ENCODE measurements at places on chromosomes 11 and 22.
A peak's percentile ranks its signal among the peaks of the same experiment; 100 is the strongest.

DNA sequence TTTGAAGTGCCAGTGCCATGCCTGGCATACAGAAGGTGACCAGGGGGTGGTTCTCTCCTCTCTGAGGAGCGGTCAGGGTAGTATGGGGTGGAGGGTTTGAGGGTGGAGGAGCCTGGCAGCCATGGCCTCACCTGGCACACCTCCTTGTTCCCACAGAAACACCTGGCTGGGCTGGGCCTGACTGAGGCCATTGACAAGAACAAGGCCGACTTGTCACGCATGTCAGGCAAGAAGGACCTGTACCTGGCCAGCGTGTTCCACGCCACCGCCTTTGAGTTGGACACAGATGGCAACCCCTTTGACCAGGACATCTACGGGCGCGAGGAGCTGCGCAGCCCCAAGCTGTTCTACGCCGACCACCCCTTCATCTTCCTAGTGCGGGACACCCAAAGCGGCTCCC lies 9.6 kb downstream of the SERPINH1 start:
- no peak for DNase-seq

GRCh38 chr11:18229501-18229900 lies 7.1 kb downstream of the SAA4 start:
- DNase-seq = no peak

DNA sequence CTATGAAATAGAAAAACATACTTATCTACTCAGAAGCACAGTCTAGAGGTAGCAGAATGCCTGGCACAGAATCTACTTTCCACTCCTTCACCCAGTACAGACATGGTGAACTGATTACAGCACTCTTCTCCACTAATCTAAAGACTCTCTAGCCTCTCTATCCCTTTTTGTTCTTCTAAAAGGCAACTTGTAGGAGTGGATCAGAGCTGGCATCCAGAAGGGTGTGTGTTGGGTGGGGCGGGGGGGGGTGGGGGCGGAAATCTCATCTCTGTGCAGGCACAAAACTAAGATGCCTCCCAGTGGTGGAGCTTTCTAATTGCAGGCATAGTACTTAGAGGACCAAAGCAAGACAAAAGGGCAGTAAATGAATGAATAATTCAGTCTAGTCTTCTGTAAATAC lies 11.5 kb upstream of the EMID1 start:
- no peak for DNase-seq

DNA sequence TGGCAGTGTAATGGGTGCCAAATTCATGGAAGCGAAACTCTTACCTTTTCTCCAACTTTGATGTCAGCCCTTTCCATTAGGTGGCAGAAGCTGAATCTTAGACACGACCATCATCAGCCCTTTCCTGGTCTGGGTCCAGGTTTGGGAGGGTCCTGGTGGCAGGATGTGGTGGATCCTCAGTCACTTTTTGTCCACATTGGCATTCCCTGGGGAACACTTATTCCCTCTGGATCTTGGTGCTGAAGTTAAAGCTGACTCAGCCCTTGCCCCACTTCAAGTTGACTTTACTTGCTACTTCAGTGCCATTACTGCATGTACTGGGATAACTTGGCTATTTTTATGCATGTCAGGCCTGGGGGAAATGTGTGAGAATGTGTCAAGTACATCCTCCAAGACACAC lies 16.6 kb upstream of the NTM start:
- DNase-seq = no peak

GRCh38 chr11:9858218-9858617 lies 194.3 kb downstream of the SWAP70 start:
- no peak for DNase-seq

- DNase-seq = no peak
Observed at GRCh38 chr11:30312243-30312642, 10.7 kb upstream of the ARL14EP start.

- DNase-seq = no peak
Observed at GRCh38 chr11:12936200-12936599, 72.9 kb upstream of the RASSF10 start.

- DNase-seq = no peak
Observed at GRCh38 chr22:39534092-39534506, 1.6 kb upstream of the RPS19BP1 start.

GRCh38 chr22:36776722-36777121 lies 803 bp upstream of the IFT27 start:
- no peak for DNase-seq

DNA sequence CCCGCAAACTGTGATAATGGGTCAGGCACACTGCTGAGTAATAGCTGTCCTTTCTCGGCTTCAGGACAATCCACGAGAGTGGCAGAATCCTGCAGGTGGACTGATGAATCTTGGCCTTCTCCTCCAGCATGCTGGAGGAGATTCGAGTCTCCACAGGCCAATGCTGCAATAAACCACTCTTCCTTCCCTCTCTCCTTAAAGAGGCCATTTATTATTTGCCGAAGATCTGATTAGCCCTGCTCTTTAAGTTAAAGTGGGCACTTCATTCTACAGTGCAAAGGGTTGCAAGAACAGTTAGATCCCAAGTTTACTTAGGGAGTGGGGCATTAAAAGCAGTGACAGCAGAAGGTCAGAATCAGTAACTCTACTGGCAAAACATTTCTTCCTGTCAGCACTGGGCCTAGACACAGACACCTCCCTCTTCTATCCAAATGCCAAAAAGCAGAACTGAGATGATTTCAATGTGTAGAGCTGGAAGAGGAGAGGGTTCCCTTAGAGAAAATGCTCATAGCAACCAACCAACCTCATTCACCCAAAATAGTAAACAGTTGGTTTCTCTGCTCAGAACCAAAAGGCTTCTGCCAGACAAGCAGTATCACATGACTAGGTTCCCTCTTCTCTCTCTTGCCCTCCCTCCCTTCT lies 121.7 kb downstream of the SGSM3 start:
- DNase-seq = no peak

GRCh38 chr11:45374653-45375059 lies 88.5 kb upstream of the SYT13 start:
- DNase-seq = no peak

DNA sequence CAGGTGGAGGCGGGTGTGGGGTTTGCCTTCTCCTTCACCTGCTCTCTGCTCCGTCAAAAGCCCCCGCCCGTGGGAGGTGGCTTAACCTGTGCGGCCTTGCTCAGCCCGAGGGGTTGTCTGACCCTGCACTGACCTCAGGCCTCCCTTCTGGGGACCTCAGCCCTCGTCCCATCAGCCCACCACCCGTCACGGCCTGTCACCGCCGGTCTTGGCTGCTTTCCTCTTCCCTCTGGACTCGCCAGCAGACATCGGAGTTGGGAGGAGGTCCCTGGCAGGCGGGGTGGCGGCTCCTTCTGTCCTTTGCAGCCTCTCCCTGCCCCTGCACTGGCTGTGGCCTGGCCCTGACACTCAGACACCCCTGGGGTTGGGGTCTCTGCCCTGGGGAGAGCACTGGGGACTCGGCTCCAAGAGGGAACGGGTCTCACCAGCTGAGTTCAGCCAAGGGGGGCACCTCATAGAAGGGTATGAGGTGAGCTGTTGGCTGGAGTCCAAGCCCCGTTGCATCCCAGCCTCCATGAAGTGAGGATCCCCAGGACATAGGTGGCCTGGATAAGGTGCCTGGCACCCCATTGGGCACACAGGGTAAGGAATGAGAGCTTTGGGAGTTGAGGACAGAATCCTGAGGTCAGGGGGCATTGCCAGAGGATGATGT lies 999.6 kb downstream of the BRD1 start:
- no peak for DNase-seq

GRCh38 chr22:48379371-48379770 lies 1448.3 kb downstream of the BRD1 start:
- DNase-seq = no peak

DNA sequence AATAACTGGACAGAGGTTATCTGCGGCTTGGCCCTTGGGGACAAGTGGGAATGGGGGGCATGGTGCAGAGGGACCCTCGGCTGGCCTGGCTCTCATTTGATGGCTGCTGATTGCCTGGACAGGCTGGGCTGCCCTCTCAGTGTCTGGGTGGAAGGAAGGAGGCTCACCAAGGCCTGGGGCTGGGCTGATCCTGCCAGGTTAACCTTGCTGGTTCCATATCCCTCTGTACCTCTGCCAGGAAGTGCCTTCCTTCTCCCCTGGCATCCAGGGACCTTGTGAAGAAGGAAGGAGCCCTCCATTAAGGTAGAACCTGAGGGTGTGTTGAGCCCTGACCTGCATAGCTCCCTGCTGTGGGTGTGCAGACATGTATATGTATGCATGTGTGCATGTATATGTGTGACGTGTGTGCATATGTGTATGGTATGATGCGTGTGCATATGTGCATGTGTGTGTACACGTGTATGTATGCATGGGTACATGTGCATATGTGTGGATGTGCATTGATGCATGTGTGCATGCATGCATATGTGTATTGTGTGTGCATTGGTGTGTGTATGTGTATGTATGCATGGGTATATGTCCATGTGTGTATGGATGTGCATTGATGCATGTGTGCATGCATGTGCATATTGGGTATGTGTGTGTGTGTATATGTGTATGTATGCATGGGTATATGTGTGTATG lies 433.9 kb downstream of the TBC1D22A start:
- no peak for DNase-seq

DNA sequence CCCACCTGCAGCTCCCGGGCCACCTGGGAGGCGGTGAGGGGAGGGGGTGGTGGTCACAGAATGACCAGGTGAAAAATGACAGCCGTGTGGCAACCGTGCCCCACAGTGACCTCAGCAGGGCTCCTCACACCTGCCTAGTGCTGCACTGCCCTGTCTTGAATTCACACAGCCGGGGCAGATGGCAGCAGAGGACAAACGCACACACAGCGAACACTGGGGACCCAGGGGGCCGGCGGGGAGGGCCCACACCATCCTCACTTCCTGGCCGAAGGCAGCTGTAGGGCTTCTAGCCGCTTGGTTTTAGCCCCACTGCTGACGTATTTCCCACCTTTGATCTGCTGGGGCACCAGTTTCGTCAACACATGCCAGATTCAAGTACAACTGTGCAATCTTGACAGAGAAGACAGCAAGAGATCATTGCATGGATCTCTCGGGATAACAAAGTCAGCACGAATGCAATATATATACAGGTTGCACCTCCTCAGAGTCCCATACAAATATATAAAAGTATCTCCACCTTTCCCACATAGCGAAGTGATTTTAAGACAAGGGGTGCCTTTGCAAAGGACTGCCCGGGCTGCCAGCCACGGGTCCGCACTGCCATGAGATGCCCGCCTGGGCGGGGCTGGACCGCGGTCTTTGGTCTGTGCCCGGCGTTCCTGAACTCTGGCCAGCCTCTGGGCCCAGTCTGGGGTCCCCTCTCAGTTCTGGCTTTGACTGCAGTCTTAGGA lies 26.9 kb downstream of the TRMU start:
- no peak for DNase-seq

DNA sequence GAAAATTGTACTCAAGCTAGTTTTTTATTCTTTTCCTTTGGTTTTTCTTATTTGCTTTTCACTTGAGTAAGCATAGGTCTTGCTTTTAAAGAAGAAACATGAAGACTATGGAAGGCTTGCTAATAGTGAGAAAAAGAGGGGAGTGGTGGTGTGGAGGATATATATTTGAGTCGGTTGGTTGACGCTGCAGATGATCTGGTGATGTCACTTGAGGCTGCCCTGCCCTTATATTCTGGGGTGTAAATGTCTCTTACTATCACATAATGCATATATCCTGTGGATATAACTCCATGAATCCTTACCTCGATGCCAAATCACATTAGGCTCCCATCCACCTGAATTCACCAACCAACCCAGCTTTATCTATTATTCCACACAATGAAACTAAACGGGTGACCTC lies 2.9 kb downstream of the GRIA4 start:
- no peak for DNase-seq

GRCh38 chr11:57499413-57499982 lies 16.0 kb downstream of the SLC43A1 start:
- peak; percentile 87 for DNase-seq

DNA sequence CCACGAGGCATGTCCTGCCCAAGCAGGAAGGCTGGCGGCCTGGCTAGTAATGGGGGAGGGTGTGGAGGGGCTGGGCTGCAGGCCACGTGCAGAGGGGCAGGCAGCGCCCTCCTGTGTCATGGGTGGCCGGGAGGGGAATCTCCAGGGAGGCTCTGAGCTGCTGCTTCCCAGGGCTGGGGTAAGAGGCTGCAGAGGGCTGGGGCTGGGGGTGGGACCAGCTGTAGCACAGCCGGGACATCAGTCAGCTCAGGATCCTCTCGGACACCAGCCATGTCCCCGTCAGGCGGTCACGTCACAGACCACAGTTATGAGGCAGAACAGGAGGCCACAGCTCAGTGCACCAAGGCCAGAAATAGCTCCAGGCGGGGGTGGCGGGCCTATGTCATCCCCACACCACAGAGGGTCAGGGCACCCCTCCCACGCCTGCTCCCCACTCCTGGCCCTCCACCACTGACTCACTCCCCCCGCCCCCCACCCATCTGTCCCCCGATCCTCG lies 21.1 kb downstream of the RTN4R start:
- DNase-seq = no peak

DNA sequence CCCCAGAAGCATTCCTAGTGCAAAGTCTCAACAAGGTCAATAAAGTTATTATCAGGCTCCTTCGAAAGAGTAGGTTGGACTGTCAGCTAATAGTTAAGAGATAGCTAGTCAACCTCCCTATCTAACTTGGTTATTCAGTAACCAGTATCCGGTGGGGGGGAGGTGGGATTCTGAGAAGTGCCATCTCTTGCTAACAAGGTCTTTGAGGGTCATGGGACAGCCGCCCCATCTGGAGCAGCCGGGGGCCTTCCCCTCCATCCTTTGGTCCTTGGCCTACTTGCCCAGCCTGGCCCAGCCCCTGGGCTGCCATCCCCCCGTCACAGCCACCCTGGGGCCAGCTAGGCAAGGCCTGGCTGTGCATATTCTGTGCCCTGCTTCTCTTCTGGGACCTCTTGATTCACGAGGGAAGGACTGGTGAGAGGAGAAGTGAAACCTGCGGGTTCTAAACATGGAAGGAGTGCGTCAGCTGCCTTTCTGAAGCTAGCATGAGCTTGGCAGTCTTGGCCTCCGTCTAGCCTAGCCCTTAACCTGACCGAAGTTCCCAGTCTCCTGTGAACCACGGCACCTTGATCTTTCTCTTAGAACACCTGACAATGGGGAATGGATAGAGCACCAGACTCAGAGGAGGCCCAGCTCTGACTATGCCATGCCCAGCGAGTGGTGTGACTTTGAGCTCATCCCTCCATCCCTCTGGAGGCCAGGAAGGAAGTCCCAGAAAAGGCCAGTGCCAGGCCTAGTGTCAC lies 9.3 kb downstream of the SLC37A2 start:
- DNase-seq = no peak

DNA sequence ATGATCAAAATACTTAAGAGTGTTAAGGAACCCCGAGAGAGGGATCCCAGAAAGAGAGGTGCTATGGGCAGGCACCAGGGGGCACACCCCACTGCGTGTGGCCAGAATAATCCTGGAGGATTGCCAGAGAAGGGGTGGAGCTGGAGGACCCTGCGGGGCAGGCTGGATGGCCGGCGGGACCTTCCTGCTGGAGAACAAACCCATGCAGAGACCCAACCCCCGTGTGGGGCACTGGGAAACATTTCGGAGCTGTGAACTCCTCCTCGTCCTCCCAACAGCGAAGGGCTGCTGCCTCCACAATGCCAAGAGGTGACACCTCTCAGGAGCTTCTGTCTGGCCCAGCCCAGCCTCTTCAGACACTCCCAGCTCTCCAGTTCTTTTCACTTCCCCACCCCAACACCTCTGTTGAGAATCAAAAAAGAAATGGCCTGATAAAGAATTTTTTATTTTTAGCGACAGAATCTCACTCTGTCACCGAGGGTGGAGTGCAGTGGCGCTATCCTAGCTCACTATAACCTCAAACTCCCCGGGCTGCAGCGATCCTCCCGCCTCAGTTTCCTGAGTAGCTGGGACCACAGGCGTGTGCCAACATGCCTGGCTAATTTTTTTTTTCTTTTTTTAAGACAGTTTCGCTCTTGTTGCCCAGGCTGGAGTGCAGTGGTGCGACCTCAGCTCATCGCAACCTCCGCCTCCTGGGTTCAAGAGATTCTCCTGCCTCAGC lies 25.6 kb downstream of the RHOD start:
- no peak for DNase-seq

All from nucleus accumbens (tissue), 56 donors.